Brain microvascular endothelial cell (primary cell): ENCODE measurements at places on chromosomes 6 and 20.

GRCh38 chr20:51463560-51463959 is 79.0 kb downstream of the NFATC2 start:
- DNase-seq, result no peak

DNA sequence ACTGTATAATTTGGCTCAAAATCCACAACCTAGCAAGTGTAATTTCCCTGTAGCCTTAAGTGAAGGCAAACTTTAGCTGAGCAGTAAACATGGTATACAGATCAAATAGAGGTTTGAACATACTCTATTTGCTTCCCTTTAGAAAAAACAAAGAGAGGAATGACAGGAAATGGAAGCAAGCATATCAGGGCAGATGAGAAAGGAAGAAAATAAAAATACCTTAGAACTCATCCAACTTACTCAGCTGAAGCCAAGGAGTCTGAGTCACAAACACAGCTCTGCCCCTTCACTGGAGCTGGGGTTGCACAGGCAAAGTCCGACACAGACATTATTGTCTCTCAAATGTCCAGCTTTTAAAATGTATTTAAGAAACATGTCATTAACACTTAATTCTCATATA is 379.9 kb upstream of the IRAK1BP1 start:
- no peak for DNase-seq

DNA sequence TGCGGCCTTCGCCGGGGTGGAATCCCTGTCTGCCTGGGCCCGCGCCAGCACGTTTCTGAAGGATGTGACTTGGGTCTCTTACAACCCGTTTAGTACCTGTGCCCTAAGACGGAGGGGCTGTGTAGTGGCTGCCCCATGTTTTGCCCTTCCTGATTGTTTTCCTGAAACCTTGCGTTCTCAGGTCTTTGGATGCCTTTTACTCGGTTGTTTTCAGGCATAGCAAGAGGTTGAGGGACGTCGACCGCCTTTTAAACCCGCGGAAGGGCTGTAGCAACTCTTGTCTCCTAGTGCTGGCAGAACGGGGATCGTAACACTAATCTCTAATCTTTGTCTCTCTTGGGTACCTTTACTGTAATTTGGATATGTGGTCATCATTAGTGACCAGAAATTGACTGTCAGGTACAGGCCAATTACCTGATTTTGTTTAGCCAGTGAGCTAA is 706 bp upstream of the NANP start:
- no peak for DNase-seq

- DNase-seq, result no peak
Observed at GRCh38 chr6:40852779-40853373, 186.1 kb downstream of the UNC5CL start.

DNA sequence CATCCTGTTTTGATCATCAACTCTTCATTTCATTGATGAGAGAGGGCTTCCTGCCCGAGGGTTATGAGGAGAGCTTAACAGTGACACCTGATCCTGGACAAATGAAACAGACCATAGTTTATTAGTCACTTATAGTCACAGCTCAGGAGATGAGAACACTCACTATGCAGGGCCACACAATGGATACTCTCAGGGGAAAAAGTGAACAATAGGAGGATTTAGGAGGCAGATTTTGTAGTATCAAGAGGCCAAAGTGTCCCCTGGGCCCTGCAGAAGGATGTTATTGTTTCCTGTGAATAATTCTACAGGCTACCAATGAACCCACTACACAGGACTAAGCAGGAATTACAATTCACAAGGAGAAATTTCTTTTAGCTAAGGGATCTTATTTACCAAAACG is 772.8 kb upstream of the MAN1A1 start:
- DNase-seq, result no peak

DNA sequence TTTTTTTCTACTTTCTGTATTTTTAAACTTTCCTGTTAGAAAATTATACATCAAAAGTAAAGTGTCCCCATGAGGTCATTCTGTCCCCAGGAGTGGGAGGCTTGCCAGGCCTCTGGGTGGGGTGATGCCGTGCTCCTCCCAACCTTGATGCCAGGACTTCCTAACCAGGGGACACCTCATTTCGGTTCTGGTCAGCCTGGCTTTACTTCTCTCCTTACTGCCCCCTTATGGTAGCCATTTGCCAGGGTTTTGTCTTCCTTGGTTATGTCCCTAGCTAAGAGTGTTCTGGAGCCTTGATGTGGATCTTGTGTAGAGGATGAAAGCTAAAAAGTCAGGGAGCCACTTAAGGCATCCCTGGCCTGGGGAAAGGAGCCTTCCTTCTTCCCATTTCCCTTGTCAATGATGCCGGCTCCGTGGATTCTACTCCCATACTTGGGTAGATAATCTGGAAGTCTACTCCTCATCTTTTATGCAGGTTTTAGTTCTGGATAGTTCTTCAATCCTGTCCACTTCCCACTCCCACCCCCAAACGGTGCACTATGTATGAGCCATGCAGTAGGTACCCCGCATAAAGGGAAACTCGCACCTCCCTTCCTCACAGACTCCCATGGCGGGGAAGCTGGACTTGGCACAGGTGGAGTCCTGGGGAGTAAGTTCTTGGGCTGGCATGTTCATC is 164.1 kb upstream of the SALL4 start:
- DNase-seq, result peak; percentile 76

- DNase-seq, result peak; percentile 45
Observed at GRCh38 chr6:68279793-68280557, 355.1 kb upstream of the ADGRB3 start.

DNA sequence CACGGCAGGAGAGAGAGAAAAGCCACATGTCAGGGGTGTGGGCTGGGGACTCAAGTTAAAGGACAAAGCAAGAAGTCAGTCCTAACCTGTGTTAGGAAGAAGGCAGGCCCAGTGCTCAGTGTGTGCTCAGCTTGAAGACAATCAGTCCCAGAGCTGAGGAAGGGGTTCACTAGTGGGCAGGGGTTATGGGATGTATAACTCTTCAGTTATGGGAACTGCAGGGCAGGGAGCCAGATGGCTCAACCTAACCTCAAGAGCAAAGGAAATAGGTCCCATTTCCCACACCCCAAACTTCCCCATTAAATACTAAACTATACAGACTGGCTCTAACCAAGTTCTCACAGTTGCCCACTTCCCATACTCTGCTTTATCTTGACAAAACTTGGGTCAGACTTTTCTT is 7.4 kb upstream of the SSTR4 start:
- DNase-seq, result no peak
